ENCODE measurements at places on chromosomes 1 and 21.
A peak's percentile ranks its signal among the peaks of the same experiment; 100 is the strongest.

DNA sequence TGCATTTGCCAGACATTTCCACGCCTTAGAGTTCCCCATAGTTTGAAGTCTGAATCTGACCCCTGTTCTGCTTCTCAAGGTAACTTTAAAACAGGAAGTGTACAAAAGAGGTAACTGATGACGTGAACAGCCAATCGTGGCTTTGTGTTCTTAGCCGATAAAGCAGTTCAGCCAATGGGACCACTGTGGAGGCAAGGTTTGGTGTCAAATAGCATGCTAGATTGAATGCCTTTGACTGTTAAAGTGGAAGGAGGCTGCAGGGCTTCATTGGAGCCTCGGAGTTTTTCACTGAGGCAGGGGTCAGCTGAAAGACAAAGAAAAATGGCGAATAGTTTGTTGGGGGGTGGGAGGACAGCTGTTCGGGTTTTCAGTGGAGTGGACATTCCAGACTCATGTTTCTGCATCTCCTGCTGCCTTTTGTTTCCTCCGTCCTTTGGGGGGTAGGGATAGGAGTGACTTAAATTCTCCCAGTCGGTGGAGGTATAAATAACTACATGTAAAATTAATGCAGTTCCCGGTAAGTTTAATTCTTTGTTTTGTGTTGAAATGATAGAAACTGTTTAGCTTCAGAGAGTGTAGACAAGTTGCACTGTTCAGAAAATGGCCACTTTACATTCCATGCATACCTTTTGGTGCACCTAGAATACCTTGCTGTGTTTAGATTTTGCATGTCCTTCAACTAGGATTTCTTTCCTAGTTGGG, 17.7 kb downstream of the NFYC start:
- DNase-seq: peak; percentile 59

- DNase-seq: no peak
These were observed 8.4 kb upstream of the GPR153 start for GRCh38 chr1:6269296-6269695.

- peak; percentile 56 for DNase-seq
These were observed 4.1 kb downstream of the ZC3H12A start for GRCh38 chr1:37478451-37478881.

DNA sequence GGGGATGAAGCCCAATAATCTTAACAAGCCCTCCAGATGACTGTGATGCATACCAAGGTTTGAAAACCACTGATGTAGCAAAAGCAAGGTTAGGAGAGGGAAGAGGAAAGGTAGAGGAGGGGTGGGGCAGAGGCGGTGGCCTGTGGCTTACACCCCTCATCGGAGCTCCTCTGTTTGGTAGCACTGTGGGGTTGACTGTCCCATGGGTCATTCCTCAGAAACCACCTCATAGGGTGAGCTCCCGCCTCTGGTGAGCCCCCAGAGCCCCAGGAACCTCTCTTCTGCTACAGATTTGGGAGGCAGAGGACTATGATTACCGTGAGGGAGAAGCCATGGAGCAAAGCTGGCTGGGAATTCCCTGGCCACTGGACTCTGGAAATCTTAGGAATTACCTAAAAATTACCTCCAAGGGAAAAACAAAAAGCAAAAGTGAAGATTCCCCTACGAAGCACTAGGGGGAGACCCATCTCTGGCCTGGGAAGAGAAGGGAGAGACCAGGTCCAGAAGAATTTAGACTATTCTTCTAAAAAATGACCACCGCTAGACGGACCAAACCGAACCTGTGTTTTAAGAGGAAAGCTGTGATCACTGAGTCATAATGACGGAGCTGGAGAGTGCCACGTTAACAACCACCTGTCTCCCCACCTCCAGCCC, 1.5 kb upstream of the RASSF5 start:
- DNase-seq: no peak

GRCh38 chr1:222791006-222791710, 23.7 kb upstream of the DISP1 start:
- no peak for DNase-seq

DNA sequence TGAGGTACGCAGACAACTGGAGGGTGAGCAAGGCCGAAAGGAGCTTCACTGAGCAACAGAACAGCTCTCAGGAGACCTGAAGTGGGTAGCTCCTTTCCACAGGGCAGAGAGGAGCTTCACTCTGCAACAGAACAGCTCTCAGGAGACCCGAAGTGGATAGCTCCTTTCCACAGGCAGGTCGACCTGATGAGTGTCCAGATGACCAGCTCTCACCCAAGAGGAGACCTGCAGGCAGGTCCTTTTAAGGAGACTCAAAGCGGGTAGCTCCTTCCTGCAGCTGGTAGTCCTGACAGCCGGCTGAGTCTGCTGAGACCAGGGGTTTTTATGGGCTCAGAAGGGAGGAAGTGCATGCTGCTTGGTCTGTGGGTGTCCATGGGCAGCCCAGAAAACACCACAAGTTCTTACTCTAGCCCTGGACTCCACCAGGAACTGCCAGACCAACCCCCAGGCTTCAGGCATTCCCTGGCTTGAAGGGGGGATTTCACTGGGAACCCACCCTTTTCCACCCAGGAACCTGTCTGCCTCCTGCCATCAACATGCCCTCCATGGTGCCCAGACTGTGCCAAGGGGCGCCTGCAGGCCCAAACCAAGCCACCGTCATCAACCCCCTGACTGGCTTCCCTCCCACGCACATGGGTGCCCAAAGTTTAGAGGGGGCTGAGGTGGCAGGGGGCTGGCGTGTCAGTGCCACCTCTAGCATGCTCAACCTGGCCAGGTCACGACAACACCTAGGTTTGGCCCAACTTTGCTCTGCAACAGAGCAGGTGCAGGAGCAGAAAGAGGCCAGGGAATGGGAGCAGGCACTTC, 43.6 kb downstream of the ZBTB8OS start:
- DNase-seq: no peak

DNA sequence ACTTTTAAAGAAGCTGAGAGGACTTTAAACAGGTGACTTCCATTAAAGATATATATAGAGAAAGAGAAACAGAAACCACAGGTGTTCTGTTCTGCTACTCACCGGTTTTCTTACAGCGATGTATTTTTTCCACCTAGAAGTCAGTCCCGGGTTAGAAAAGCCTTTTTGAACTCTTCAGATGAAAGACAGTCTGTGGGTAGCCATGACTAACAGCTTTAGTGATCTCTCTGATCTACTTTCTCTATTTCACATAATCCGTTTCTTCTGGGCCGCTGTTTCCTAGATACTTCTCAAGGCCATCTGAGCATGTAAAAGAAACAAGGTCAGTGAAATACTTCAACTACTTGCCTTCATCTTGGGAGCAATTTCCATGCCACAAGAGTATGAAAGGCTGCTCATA, 25.1 kb downstream of the WDR64 start:
- DNase-seq: no peak

- DNase-seq: no peak
These were observed 569 bp upstream of the WARS2 start for GRCh38 chr1:119141020-119141424.

DNA sequence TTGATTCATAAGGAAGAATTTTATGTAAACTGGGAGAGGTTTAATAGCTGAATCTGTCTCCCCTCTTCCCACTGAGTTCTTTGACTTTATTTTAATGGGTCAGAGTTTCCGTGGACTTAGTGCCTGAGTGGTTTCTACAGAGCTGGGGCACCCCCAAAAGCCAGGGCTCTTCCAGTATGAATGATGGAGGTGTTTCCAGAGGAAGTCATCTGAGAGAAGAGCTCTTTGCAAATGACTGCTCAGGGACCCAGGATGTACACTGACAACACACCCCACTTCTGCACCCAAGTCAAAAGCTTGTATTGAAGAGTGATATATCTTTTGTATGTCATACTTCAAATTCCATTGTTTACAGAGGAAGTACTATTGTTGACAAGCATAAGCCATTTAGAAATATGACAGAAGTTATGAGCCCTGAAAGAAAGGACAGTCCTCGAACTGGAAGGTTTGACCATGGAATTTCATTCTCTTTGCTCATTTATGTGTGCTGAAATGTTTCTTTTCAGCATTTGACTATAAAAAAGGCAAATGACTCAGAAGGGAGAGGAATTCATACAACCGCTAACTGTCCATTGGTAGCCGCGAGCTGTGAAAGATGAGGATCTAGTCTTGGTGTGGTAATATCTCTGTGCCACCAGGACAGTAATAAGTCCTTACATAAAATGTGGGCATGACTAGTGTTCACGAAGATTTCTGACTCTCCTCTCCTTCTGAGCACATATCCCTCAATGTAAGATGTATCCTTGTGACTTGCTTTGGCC, 25.4 kb upstream of the LMX1A start:
- DNase-seq: no peak

DNA sequence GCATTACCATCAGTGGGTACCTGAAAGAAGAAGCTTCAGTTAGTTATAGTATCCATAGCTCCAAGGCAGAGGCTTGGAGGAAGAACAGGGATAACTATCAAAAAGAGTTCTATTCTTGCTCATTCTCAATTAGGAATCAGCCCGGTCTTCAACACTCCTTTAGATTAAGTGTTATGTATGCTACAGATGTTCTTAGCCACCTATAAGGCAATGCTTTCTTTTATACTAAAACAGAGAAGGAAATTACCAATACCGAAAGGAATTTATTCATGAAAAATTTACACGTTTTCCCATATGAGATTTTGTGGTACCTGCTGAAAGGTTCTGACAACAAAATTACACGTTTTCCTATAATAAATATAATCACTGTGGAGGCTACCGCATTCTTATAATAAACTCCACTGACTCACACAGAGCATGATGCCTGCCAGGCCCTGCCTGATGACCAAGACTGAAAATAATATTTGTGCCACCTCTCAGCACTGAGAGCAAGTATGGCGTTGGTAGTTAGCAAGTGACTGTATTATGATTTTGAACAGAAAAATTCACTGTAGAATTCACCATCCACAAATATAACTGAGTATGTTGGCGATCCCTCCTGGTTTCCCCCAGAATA, 58.3 kb downstream of the APP start:
- DNase-seq: no peak

GRCh38 chr1:45647248-45648021, 23.6 kb upstream of the CCDC17 start:
- no peak for DNase-seq

DNA sequence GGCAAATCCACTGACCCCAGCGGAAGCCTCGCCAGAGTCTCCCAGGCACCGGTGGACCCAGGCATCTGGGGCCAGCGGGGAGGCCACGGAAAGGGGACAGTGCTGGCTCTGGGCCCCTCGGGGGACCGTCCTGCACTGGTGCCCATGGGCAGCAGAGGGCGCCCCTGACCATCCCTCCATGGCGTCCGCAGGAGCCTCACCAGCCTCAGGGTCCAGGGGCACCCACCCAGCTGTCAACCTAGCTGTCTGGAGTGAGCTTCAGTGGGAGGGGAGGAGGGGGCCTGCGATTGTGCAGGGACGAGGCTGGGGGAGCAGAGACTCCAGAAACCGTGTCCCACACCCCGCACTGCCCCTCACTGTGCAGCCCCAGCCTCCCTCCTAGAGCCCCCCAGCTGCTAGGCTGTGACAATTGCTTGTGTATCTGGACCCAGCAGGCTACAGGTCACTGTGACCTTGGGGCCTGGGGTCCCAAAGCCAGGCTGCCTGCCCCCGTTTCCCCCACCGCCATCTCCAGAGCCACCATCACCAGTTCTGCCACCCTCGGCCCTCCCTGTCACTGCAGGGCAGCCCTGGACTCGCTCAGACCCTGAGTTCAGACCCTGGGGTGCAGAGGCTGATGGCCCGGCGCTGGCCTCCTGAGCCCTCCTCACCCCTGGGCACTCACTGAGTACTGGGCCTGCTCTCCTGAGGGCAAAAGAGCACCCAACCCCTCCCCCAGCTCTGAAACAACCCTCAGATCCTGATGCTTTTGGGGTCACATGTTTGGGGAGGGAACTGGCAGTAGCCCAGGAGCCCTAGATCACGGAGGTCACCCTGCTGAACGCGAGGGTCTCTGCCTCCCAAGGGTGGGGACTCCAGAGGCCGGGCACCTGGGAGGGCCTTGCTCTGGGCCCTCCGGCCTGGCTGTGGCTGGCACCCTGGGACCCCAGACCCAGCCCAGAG, 10.6 kb upstream of the COL6A1 start:
- DNase-seq: no peak

DNA sequence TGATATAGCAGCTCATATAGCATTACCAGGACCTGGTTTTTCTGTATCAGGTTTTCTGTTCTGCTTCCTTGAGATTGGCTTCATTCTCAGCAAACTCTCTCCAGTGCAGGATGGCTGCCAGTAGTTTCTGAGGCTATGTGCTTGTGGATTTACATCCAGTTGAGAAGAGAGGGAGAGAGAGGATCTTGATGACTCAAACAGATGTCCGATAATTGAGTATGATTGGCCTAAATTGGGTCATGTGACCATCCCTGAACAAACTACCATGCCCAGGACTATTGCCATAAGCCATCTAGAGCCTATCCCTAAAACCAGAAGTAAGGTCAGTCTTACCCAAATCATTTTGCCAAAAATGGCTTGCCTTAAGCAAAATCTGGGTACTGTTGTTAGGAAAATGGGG, 18.1 kb upstream of the PSMA5 start:
- DNase-seq: no peak

- no peak for DNase-seq
These were observed 47.3 kb downstream of the GPR161 start for GRCh38 chr1:168089326-168089978.

GRCh38 chr21:35294231-35294898, 245.3 kb upstream of the RUNX1 start:
- no peak for DNase-seq

DNA sequence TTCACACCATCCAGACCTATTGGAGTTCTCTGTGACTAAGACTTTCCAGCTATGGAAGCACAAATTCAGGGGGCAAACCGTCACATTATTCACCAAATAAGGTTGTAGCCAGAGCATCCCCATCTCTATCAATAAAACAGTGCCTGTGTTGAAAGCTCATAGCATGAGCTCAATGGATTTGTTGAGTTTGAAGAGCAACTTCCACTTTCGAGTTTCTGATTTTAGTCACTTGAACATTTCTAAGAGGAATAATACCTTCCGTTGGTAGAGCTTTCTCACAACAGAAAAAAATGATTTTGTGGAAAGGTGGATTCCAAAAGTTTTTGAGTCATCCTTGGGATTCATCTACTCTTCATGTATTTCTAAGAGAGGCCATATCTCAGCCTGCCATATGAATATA, 13.0 kb upstream of the ELAVL4 start:
- DNase-seq: no peak

GRCh38 chr1:35560256-35561225, 2.9 kb downstream of the NCDN start:
- DNase-seq: no peak

DNA sequence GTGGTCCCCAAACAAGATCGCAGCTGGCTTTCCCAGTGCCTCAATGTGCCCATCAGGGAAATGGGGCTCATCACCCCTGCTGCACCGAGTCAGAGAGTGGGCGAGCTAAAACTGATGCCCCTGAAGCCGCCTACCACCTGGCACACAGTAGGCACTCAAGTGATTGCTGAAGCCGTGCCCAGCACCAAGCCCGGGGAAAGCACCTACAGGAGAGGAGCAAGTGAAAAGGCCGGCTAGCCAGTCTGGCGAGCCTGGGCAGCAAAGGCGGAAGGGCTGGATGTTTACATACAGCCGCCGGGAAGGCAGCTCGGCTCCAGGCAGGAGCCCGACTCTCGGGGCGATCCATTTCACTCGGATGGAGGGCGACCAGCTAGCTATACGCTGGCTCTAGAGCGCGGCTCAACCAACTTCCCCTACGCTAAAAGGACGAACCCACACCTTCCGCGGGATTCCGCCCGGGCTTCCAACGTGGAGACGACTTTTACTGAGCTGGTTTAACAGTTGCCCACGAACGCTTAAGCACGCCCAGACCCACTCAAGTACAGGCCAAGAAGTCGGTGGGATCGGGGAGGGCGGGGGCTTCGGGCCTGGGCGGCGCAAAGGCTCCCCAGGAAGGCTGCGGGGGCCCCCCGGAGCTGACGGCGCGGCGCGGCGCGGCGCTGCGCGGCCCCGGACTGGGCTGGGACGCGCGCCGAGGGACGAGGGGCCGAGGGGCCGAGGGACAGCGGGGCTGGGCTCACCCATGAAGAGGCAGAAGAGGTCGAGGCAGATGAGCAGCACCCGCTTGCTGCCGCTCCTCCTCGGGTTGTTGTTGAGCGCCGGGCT, 1.0 kb downstream of the PLPP3 start:
- no peak for DNase-seq

Measured in stimulated activated CD8-positive, alpha-beta memory T cell treated with anti-CD3 and anti-CD28 coated beads, Interleukin-15, amount 100 ng/mL, for 4 hours (primary cell).